RWPE1 (cell line): ENCODE measurements at places on chromosomes 1 and 21.

GRCh38 chr1:81547261-81547911, 253.3 kb upstream of the ADGRL2 start:
- no peak for DNase-seq

- no peak for DNase-seq
Observed at GRCh38 chr1:202987922-202988583, 19.1 kb upstream of the TMEM183A start.

DNA sequence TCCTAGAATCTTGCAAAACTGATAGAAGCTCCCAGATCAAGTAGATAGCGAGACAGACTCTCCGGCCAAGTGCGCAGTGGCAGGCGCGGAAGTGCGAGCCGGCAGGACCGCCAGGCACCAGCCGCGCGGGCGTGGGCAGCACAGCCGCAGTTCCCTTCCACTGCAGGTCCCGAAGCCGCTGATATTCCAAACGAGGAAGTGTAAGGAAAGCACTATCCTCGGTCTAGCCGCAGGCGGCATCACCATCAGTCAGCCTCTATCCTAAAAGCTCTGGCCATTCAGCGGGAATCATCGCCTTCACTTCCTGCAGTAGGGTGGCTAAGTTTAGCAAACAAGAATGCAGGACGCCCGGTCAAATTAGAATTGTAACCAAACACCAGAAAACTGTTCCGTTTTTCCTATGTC, 710 bp downstream of the GLRX2 start:
- peak; percentile 58 for DNase-seq

DNA sequence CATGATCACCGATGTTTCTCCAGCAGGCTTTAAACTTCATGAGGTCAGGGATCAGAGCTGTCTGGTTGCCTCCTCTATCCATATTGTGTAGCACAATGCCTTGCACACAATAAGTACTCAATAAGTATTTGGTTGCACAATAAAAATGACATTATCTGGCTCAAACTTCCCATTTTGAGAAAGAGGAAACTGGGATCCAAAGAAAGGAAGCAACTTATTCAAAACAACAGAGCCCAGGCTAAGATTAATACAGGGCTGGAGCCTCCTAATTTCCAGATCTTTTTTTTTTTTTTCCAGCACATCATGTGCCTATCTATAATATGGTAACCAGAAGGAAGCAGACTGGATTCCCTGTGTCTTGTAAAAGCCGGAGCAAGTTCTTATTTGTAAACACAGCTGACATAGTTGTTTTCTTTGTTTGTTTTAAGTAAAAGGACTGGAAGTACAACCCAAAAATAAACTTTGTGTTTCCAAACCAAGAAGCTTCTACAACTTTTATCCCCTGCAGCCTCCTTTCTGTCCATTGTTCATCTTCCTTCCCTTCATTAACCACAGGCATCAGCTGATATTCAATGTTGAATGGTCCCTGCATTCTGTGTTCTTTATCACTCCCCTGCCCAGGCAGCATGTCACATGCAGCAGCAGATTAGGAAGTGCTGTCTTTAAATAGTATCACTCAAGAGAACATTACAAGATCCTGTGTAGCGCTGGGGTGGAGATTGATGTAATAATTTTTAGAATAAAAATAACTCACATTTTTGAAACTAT, 71.2 kb upstream of the HOOK1 start:
- no peak for DNase-seq

- no peak for DNase-seq
Observed at GRCh38 chr1:155182052-155182550, 8.5 kb downstream of the TRIM46 start.

GRCh38 chr1:15007842-15008241, 145.7 kb upstream of the TMEM51 start:
- DNase-seq: no peak

GRCh38 chr1:240413732-240414131, 198.2 kb downstream of the GREM2 start:
- DNase-seq: no peak

DNA sequence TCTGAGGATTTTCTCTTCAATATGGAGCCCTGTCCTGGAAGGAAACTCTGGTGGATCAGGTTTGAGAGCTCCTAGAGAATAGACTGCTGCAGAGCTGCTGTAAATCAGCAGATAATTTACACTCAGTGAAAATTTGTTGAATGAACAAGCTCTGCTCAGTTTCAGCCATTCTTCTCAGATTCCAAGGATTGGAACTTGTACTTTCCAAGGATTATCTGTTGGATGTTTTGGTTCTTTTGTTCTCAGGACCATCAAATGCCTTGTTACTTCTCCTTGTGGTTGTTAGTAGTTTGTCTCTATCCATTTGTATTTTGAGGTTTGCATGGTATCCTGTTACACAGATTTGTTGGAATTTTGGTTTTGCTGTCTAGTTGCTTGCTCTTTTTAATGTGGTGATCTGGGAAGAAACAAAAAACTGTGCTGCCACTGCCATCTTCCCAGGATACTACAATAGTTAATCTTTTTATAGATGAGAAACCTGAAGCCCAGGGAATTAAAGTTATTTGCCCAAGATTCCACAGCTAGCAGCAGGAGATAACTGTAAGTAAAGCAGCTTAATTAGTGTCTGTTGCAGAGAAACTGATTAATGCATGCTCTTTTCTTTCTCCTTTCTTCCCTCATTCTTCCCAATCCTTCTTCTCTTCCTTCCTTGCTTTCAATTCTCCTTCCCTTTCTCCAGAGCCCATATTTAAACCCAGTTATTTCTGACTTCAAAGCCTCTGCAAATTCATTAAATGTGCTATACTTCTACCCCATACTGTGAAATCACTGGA, 21.7 kb upstream of the KIFAP3 start:
- DNase-seq: no peak

- DNase-seq: no peak
Observed at GRCh38 chr1:185367218-185367617, 50.2 kb upstream of the IVNS1ABP start.

DNA sequence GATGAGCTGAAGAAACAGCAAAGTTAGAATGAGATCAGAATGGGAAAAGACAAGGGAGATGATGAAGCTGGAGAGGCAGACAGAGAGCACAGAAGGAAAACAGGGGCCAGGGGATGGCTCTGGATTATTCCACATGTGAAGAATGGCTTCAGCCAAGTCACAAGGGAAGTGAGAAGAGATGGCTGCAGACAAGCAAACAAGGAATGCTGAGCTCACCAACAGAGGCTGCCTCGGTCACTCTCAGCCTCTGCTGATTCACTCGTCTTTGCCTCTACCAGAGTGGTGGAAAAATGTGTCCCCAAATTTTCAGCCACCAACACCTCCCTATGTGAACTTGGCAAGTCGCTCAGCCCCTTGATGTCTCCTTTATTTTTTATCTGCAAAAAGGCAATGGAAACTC, 46.7 kb downstream of the TRABD2B start:
- DNase-seq: no peak

DNA sequence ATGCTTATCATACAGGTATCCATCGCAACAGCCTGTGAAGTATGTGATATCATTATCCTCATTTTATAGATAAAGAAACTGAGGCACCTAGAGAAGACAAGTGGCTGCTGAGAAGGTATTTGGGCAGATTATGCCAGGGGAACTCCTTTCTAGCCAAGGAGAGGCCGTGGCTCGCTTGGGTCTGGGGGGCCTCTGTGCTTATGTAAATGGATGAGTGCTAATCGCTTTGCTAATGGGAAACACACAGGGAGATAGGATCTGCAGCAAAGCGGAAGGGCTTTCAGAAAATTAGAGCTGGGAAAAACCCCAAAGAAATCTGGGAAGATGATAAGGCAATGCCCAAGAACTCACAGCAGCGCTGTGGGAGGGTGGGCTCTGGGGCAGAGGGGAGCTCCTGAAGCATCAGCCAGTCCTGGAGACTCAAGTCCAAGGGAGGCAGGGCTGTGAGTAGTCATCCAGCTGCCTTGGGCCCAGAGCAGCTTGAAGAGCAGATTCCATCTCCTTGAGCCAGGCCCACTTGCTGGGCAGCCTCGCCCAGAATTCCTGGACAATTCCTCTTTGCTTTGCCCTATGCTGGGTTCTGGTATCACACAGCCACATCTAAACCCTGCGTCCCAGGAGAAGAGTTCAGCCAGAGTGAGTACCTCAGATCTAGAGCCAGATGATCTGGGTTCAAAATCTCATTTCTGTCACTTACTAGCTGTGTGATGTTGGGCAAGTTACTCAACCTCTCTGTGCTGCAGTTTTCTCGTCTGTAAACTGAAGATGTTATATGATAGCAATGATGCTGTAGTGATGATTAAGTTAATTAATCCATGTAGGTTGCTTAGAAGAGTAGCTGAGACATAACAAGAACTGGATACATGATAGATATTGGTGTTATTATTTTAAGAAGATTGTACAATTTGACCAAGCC, 36.7 kb downstream of the FOXD2 start:
- no peak for DNase-seq

GRCh38 chr1:86515597-86515996, 31.3 kb upstream of the CLCA4 start:
- peak; percentile 56 for DNase-seq

DNA sequence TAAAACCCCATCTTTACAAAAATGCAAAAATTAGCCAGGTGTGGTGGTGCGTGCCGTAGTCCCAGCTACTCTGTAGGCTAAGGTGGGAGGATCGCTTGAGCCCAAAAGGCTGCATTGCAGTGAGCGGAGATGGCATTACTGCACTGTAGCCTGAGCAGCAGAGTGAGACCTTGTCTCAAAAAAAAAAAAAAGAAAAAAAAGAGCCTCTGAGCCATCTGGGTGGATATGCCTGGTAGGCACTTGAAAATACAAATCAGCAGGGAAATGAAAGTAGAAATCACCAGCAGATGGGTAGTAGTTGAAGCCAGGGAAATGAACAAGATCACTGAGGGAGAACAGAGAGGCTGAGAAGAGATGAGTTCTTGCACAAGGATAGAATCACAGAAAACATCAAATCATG, 131.0 kb upstream of the HMCN1 start:
- no peak for DNase-seq

GRCh38 chr1:19081218-19081893, 124.9 kb upstream of the IFFO2 start:
- DNase-seq: no peak

- DNase-seq: no peak
Observed at GRCh38 chr1:11558276-11558675, 79.3 kb downstream of the DISP3 start.

DNA sequence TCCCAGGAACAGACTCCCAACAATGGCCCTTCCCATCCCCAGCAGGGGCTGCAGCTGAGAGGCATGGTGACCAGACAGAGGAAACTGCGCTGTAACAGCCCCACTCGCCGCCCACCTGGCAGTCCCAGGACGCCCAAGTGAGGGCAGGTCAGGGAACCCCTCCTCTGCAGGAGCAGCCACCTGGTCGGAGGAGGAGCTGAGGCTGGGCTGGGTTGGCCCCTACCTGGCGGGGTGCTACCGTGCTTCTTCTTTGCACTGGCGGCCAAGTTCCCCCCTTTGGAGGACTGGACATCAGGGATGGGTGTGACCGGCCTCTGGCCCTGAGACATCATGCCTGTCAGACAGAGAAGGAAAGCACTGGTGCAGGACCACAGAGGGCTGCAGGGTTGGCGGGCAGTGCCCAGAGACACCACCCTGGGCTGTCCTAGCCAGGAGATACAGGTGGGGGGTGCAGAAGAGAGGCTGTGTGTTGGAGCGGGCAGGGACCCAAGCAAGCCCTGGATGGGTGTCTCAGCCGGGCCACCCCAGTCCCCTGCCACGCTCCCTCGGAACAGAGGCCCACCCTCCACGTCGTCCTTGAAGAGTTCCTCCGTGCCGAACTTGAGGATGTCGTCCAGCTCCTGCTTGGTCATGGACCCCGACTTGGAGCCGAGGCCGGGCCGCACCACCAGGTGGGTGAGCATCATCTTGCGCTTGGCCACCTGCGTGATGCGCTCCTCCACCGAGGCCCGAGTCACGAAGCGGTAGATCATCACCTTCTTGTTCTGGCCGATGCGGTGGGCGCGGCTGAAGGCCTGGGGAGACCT, 51.6 kb downstream of the CHD5 start:
- DNase-seq: no peak

- no peak for DNase-seq
Observed at GRCh38 chr1:110859062-110859461, 13.9 kb upstream of the CD53 start.

- DNase-seq: no peak
Observed at GRCh38 chr1:110677526-110677925, 2.8 kb upstream of the KCNA3 start.

DNA sequence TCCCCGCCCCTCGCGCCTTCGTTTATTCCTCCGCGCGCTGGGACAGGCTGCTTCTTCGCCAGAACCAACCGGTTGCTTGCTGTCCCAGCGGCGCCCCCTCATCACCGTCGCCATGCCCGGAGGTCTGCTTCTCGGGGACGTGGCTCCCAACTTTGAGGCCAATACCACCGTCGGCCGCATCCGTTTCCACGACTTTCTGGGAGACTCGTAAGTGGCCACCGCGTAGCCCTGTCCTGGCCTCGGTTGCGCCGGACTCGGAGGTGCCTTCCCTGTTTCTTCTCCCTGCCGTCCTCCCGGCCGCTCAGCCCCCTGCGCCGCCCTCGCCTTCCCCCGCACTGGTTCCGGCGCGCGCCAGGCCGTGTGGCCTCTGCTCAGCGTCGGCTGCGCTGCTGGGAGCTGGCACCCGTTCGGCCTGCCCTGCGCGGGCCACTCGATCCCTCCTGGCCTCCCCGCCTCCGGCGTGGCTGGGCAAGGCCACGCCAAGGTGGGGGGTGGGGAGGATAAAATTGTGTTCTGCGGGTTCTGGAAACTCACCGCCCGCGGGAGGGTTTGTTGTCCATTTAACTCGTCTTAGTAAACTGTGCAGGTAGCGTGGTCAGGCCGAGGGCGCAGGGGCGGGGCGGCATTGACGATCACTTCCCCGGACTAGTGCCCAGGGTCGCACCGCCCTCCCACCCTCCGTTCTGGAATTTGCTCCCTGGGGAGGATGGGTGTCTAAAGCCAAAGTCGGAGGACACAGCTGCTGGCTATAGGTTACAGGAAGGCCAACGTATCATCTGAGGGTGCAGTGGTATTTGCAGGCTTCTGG, at the start of gene PRDX6:
Gene PRDX6, plus strand, starts transcription at position 50 of the 808 bp plus-strand sequence. Its CDS starts 63 bp downstream, at position 113.
- peak; percentile 53 for DNase-seq

GRCh38 chr1:37851782-37852210, 7.6 kb downstream of the MTF1 start:
- no peak for DNase-seq

DNA sequence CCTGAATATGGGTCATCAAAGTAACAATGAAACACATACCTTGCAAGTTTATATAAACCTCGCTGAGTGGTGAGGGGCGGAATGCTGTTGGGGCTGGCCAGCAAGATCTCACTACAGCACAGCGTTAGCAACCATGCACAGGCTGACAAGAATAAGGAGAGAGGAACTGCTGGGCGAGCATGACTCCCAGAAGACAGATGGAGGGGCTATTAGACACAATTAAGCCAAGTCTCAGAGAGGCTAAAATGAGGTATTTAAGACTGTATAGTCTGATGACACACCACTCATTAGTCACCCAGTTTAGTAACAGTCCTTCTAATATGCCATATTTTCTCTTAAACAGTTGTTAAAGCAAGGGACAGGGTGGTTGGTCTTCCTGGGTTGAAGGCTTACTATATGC, 340.2 kb upstream of the NR5A2 start:
- peak; percentile 41 for DNase-seq

DNA sequence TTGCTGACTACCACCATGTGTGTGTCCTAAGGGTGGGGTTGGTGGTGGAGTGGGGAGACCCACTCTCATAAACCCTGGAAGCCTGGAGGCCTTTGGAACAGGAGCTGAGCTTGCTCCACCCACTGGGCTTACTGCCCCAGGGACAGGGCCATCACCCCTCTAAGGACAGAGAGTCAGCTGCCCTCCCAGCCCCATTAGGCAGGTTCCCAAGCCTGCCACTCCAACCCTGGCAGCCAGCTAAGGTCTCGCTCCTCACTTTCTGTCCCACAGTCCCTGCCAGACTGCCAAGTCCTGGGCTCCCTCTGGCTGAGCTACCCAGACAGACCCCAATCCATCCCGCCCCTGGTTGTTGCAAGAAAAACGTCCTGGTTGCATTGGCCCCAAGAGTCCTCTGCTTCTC, 3.8 kb downstream of the NT5C1A start:
- DNase-seq: no peak

- DNase-seq: no peak
Observed at GRCh38 chr1:174149216-174149615, 10.1 kb upstream of the RABGAP1L start.
